Caki2 (cell line): ENCODE measurements at places on chromosomes 4 and X. TPM values are rescaled to one million over a fixed set of nuclear protein-coding genes. Genes with fewer than 3 reads are reported as not detected.

DNA sequence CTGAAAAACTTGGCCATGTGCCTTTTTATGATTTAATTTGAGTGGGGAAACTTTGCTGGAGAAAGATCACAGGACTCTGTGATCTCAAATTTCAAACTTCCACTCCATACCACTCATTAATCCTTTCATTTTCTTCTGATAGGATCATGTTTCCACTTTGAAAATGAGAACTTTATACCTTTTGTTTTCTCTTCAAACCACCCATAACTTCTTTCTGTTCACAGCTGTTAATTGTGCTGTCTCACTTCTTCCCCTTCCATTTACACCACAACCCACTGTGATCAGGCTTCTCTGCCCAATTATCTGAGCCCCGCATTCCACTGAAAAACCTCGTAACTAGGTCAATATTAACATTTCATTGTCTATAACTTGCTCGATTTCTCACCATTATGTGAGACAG lies 47.0 kb upstream of the ARSJ start:
- no peak for DNase-seq

- no peak for DNase-seq
Observed at GRCh38 chrX:114952696-114953095, 64.7 kb downstream of the IL13RA2 start.

DNA sequence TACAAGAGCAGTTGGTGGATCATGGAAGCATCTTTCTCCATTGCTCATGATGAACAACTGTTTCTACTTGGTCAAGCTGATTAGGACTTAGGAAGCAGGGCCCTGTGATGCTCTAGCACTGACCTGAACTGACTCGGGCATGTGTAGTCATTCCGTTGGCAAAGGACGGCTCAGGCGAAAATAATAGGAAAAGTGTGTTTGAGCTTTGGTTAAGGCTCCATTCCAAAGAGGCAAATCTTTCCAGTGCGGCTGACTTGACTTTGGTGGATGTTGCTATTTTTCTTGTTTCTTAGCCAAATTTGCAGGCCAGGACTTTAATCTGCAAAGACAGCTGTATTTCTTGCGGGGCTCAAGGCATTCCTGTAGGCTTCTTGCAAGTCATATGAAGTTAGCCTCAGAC lies 39.5 kb downstream of the ZNF518B start:
- no peak for DNase-seq

GRCh38 chrX:118329175-118329574 lies 16.7 kb upstream of the WDR44 start:
- DNase-seq, result no peak

DNA sequence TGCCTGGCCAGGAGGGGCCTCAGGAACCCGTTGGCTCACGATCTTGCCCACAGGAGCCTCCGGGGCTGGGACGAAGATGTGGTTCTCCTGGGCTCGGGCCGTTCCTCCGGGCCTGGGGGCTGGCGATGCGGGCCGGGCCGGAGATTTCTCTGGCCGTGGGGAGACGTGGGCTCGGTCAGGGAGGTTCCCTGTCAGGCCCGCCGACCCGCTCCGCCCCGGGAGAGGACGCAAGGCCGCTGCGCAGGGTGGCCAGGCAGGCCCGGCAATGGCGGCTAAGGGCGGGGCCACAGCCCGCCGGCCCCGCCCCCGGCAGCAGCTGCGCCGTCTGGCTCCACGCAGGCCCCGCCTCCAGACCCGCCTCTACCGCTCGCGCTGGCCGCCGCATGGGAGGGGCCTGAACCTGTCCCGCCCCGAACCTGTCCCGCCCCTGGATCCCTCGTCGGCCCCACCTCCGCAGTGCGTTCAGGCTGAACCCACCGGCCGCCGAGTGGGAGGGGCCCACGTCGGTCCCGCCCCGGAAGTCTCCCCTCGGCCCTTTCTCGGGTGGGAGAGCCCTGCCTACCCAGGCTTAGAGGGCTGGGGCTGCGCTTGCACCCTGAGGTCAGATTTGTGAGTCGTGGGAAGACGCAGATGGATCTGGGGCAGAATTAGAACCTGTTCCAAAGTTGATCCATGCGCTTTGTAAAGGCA lies at the start of gene FAM3A:
TSS of gene FAM3A (minus strand) at position 267 of the 690 bp plus-strand sequence. CDS start 460 bp downstream, outside the sequence.
- peak; percentile 85 for DNase-seq

- no peak for DNase-seq
Observed at GRCh38 chrX:17732138-17732783, 5.0 kb upstream of the SCML1 start.

DNA sequence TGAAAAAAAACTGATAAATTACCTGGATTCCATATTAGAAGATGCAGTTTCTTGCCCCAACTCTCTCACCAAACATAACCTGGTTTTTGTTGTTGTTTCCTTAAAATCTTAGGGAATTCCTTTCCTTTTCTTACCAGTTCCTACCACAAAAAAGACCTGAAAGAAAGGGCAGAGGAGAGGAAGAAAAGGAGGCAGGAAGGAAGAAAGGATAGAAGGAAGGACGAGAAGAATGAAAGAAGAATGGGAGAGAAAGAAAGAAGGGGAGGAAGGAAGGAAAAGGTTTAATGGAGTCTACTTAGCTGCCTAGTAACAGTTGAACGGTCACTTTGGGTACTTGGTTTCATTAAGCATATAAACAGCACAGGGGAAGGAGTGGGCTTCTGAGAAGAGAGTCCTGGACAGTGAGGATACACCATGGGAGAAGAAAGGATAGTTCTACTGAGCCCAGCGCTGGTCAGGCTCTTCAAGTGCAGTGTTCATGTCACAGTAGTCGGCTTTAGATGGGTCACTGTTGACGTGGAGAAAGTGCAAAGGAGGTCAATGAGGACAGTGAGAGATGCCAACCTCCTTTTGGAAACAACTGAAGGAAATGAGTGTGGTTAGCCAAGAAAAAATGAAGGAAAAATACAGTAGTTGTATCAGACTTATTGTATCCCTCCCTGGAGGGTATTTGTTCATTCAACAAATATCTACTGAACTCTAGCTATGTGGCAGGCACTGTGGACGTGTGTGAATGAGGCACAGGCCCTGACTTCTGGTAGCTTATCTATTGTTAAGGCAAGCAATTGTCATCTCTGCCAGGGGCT lies 1.1 kb upstream of the CHIC2 start:
- DNase-seq, result no peak

DNA sequence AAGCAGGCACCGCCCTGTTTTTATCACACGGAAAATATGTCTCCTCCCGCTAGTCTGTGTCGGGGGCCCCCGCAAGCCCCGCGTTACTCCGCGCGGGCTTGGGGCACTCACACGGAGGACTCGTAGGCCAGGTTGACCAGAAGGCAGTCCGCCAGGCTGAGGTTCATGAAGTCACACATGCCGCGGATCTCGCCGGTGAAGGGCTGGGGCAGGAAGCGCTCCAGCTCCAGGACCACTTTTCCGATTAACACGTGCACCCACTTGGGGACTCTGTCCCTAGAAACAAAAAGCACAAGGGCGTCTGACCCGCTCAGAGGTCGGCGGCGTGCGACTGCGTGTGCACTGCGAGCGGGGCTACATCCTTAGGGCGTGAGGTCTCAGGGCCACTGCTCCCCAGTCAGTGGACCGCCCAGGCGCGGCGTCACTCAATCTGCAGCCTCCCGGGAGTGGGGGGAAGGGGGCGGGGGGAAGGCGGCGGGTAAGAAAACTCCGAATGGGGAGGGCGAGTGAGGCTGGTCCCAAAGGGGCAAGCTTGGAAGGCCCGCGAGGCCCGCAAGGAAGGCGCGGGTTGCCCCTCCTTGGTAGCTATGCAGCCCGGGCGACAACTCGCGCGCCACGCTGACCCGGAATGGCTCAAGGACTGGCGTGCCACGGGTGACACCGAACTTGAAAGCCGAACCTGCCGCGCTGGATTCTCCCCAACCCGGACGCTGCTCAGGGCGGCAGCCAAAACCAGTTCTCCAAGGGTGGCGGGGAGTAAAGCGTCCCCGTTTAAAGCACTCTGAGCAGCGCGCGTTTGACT lies 722 bp downstream of the NAAA start:
- peak; percentile 67 for DNase-seq

- DNase-seq, result no peak
Observed at GRCh38 chr4:185224597-185224996, 15.2 kb downstream of the SNX25 start.

GRCh38 chrX:126551725-126552312 lies 795 bp downstream of the DCAF12L1 start:
- DNase-seq, result no peak

DNA sequence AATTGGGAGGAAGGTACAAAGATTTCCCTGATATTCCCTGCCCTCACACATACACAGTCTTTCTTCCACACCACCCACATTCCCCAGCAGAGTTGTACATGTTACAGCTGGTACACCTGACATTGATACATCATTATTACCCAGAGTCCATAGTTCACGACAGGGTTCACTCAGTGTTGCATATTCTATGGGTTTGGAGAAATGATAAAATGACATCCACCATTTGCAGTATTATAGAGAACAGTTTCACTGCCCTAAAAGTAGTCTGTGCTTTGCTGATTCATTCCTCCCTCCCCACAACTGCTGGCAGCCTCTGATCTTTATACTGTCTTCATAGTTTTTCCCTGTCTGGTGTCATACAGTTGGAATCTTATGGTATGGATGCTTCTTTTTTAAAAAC lies 15.0 kb downstream of the AGA start:
- DNase-seq, result no peak

DNA sequence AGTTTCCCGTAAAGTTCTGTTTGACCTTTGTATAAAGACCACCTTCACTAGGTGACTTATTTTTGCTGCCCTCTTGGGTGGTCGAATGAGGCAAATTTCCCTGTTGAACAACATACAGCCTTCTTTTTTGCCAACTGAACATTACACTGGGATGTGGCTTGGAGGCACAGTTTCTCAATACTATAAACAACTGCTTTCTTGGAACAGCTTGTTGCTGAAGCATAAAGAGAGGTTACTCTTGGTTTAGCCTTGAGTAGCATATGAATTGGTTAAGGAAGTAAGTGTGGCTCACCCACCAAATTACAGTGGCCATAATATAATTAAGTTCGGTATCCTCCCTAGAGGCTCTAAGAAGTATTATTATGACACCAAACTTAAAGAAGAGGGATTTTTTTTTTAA lies 40.0 kb downstream of the HHIP start:
- no peak for DNase-seq

DNA sequence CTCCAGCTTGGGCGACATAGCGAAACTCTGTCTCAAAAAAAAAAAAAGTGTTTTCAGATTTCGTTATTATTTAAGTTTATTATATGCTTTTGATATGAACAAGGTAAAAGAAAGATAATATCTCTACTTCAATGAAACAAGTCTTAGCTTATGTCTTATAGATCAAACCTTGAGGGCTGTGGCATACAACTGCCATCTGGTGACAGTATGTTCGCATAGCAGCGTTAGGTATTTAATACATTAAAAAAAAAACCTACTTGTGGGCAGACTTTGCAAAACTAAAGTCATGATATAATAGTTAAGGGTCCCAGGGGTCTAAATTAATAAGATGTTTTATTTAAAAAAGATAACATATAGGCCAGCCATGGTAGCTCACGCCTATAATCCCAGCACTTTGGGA lies 161.2 kb upstream of the AMOT start:
- no peak for DNase-seq

DNA sequence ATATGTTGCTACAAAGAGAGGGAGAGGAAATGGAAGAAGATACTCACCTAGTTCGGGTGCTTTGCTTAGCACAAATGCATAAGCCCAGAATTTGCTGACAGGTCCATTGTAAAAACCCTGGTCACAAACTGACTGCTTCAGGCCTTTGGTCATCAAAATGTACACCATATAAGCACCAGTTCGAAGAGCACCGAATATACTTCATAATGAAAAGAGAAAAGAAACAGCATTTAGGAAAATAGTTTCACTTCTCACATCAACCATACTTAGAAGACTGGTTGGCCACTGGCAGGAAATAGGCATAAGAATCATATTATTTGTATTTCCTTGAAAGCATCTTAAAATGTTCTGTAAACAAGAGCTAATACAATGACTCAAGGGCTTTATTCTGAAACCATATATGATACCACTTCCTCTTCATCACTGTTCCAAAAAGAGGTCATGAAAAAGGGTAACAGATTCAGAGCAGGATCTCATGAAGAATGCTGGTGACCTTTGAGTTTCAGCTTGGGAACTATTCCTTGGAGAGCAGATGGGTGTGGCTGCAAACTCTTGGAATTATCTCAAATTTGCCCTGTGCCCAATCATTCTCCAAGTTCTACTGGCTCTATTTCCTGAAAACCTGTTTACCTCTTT lies 138.7 kb downstream of the ELOVL6 start:
- no peak for DNase-seq

- no peak for DNase-seq
Observed at GRCh38 chr4:102554482-102554881, 53.3 kb downstream of the NFKB1 start.

- no peak for DNase-seq
Observed at GRCh38 chr4:89665662-89666061, 171.3 kb downstream of the SNCA start.

DNA sequence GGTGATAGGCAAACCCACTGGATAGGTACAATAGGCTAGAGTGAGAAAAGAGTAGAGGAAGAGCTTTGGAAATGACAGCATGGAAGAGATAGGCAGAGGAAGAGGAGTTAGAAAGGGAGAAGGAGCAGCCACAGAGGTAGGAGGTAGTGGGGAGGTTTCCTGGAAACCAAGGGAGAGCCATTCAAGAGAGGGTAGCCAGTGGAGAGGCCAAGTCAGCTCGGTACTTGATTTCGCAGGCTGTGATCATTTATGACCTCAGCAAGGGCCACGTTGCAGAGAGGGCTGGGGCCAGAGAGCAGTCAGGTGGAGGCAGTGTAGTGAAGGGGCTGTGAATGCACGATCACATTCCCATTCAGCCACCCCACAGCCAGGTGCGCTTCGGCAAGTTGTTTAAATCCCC lies 76.0 kb downstream of the TMEM131L start:
- no peak for DNase-seq

- no peak for DNase-seq
Observed at GRCh38 chr4:8568068-8568668, 12.0 kb upstream of the GPR78 start.

DNA sequence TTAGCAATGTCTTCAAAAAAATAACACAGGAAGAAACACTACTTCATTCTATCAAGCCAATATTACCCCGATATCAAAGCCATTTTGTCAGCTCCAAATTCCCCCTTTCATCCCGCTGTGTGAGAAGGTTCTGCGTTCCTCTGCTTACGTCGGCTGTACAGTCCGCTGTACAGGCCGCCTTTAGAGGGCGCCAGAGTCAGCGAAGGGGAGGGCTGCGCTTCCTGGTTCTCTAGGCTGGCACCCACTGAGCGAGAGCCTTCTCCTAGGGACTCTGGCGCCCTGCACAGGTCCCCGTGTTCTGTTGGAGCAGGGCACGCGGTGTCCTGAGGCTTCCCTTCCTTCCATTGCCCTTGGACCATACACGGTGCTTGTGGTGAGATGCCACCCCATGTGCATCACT lies 25.3 kb upstream of the CT45A1 start:
- DNase-seq, result no peak

GRCh38 chr4:25159837-25160713 lies at the start of gene SEPSECS:
SEPSECS (minus strand) TSS chr4:25160449; CDS start chr4:25160369, 80 bp downstream.
- peak; percentile 96 for DNase-seq

Gene CORIN
- total RNA-seq, result 0.20 TPM in 1 of 2 replicates, not detected in the other

Gene CENPVL2
- total RNA-seq, result not detected in 2 replicates

Gene ENPP6
- 0.03 TPM in 1 of 2 replicates, not detected in the other for total RNA-seq

Gene SYNPO2
- not detected in 2 replicates for total RNA-seq

Gene TMPRSS11A
- not detected in 2 replicates for total RNA-seq

Gene FABP2
- total RNA-seq, result not detected in 2 replicates

Gene HAND2
- not detected in 2 replicates for total RNA-seq

Gene KCND1
- 0.24 TPM in 1 of 2 replicates, not detected in the other for total RNA-seq

Gene MAGEA11
- total RNA-seq, result not detected in 2 replicates

Gene PCDH19
- total RNA-seq, result not detected in 2 replicates

Gene GYPE
- total RNA-seq, result not detected in 2 replicates

Gene ZNF732
- not detected in 2 replicates for total RNA-seq

Gene CLNK
- not detected in 2 replicates for total RNA-seq
